ENCODE measurements at places on chromosomes 12 and 14.

DNA sequence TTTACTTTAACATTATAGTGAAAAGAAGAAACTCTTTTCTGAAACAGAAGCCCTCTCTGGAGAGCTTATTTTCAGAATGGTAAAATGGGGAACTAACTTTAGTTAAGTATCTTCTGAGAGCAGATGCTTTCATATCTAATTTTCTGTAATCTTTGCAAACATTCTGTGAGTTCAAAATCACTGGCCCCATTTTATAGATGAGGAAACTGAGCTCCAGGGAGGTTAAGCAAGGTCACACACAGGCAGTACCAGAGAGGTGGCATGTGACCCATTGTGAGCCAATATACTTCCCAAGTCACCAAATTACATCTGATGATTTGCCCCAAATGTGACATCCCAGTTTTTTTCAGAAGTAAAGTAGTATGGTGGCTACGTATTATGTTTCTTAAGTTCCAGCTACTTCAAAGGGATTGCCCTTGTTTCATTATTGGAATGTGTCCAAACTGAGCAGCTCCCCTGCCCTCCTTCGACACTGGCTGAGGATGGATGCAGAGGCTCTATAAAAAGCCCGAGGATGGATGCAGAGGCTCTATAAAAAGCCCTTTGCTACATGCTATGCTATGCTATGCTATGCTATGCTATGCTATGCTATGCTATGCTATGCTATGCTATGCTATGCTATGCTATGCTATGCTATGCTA is 36.2 kb upstream of the NUDT4 start:
- no peak for DNase-seq

GRCh38 chr12:111728795-111729194 is 37.9 kb upstream of the ALDH2 start:
- no peak for DNase-seq

GRCh38 chr12:111150921-111151840 is 217.7 kb downstream of the PHETA1 start:
- DNase-seq = no peak

- DNase-seq = peak; percentile 43
These were observed 45.0 kb downstream of the TRAFD1 start for GRCh38 chr12:112170376-112170775.
